ENCODE measurements at places on chromosomes 7 and 10.

- DNase-seq = no peak
These were observed 47.3 kb downstream of the CDCA7L start for GRCh38 chr7:21898265-21898930.

GRCh38 chr10:123552760-123553554 is 113.2 kb upstream of the GPR26 start:
- no peak for DNase-seq

- no peak for DNase-seq
These were observed 93.2 kb downstream of the DNAJB9 start for GRCh38 chr7:108662783-108663362.

- no peak for DNase-seq
These were observed 52.8 kb downstream of the ARHGAP22 start for GRCh38 chr10:48551861-48552591.

DNA sequence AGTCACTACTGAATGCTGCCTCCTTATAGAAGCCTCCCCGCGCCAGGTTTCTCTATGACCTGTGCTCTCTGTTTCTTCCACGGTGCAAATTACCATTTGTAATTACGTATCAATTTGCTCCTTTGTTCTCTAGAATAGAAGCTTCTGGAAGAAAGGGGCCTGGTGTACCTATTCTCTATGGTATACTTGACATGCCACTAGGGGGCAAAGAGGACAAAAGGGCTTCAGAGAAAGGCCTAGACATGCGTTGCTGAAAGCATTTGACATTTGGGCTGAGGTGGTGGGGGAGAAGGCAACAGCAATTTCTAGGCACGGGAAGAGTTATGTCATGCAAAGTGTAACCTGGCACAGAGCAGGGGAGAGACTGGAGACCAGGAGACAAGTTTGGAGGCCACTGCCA is 148.7 kb downstream of the WDR11 start:
- DNase-seq = no peak

DNA sequence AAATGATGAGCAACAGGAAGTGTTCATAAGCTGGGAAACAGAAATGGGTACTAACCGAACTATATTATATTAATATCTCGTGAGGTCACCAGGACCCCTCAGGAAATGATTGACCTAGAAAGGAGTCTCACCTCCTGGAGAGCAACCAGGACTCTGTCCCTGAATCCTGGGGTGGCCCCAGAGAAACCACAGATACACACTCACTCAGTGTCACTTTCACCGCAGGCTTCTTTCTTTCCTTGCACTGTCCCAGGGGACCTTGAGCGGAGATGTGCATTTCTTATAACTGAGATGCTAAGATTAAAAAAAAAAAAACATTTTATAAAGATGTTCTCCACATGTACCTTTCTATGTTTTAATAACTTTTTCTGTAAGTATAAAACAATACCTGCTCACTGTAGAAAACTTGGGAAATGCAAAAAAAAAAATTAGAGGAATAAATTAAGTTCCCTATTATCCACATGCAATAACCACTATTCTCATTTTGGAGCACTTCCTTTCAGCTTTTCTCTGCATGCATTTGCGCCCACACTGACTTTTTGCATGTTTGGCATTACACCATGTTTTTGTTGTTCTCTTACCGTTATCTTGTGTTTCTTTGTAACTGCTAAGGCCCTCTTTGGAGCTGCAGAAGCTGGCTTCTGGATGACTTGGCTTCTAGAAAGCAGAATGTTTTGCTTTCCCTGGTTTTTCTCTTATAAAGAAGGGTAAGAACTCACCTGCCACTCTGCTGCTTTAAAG is 15.0 kb downstream of the NOD1 start:
- no peak for DNase-seq

DNA sequence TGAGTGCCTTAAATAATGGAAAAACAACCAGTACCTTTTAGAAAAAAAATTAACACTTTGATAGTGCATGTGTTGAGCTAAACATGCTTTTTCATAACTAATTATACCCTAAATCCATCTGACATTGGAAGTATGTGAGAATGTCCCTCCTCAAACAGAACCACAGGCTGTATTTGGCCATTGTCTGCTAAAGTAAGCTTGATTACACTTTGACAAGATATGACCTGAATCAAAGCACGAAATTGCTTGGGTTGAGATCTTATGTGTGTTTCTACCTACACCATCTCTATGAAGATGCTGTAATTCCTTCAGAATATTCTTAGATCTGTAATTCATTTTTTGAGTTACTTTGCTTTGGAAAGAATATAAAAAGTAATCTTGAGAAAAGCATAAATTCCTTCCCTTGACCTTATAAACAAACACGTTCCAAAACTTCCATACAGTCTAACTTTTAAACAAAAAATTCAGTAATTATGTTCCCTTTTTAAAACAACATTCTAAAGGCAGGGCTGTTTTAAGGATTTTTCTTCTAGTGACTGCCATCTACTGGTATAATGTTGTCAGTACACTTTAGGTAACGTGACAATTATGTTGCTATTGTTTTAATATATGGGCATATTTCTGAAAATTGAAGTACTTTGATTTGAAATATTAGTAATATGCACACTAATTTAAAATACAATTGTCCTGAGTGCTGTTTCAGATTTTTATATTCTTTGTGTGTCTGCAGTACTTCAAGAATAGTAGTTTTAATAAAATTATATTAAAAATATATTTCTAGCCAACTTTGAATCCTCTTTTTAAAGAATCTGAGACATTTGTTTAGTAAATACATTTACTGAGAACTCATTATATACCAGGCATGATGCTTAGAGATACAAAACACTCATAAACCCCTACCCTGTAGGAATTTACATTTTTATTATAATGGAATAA is 20.9 kb downstream of the CD36 start:
- DNase-seq = no peak

- no peak for DNase-seq
These were observed 37.4 kb upstream of the XPNPEP1 start for GRCh38 chr10:109960682-109961081.

DNA sequence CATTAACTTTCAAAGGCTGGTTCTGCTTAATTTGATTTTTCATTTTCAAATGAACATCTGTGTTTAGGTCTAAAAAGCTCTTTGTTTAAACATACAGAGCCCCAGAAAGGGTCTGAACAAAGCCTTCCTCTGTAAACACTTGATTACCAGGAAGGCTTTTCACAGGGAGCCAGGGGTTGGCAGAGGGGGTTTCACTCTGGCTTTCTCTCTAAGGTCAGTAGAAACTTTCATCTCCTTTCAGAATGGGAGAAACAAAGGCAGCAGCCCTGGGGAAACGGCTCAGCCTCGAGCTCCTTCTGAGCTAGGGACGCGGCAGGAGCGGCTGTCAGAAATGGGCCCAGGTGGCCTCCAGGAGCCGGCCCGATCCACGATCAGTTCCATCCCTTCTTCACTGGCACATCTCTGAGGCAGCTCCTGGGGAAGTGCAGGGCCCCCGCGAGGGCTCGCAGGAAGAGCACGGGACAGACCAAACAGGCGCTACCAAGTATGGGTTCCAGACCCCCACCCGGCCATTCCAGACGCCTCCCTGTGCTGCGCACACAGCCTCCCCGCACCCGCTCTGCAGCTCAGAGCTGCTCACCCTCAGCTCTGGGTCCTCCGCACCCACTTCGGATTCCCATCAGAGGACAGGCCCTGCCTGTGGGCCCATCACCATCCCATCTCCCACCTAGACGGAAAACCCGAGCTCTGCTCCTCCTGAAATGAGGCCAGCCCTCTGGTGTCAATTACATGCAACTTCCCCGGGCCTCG is 124.1 kb downstream of the MAD1L1 start:
- DNase-seq = no peak

- no peak for DNase-seq
These were observed 83.3 kb downstream of the CUL2 start for GRCh38 chr10:35006836-35007235.

DNA sequence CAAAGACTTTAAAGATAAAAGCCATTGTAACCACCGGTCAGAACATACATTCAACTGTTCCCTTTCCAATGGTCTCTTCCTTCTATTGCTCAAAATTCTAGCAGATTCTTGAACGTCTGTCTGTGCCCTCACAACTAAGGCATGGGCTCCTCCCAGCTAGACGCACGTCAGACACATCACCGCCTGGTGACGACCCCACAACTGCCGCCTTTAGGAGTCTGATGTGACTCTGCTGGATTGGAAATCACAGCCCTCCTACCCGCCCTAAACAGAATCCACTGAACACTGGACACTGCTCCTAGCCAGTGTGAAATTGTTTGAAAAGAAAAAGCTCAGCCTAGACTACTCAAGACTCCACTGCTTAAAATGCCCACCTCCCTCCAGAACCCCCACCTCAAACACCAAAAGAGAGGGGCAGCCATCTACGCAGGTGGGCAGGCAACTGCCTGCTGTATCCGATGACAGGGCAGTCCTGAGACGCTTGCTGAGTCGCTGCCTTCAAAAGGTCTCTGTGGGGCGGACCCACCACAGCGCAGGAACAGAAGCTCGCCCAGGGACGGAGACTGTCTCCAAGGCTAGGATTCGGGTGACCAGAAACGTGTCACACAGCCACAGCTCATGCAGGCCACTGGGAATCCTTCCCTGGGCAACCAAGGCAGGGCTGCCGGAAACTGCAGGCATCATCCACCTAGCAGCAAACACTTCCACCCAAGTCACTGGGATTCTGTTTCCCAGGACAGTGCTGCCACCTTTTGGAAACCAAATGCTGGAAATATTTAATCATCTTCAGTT is 34.7 kb downstream of the GSDME start:
- DNase-seq = no peak

Measured in stimulated activated CD4-positive, alpha-beta T cell treated with anti-CD3 and anti-CD28 coated beads, Interleukin-2, amount 100 ng/mL, for 24 hours (primary cell).